ENCODE measurements at places on chromosomes 11 and 22.

GRCh38 chr11:65491614-65492386 lies 7.0 kb upstream of the MALAT1 start:
- peak; percentile 64 for DNase-seq

DNA sequence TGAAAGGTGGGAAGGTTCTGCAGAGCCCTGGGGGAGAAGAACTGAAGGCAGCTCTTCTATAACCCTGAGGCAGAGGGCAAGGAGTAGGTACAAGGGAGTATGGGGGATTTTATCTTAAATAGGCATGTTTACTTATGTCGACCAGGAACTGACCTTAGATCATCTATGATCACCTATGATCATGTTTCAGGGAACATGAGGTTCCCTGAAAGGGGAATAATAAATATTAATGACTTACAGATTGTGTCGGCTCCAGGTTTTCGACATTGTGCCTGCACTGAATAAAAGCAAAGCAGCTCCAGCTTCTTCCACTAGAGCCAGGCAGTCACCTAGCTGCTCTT lies 9.9 kb downstream of the GSTP1 start:
- no peak for DNase-seq

DNA sequence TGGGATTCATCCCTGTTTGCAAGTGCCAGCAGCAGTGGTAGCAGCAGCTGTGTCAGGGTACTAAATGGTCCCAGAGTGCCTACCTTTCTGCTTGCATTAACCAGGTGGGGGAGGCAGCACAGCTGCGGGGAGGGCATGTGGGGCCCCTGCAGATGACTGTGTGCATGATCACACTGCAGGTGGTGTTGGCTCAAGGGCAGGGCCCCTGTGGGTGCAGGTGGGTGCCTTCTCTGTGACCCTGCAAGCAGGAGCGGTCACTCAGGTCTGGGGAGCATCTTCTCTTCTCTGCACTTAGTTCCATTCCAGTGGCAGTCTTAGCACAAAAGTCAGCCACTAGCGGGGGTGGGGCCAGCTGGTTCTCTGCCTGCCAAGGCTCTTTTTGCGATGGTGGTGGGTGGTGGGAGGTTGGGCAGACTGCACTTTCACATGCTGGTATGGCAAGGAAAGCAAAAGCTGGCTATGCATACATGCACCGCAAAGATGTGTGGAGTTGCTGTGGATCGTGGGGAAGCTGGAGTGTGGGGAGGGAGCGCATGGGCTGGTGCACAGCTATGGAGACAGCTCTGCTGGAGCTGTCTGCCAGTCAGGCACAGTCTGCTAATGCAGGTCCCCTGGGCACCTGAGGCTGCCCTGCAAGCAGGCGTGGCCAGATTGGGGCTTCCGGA lies 157.1 kb downstream of the DYNC2H1 start:
- no peak for DNase-seq

DNA sequence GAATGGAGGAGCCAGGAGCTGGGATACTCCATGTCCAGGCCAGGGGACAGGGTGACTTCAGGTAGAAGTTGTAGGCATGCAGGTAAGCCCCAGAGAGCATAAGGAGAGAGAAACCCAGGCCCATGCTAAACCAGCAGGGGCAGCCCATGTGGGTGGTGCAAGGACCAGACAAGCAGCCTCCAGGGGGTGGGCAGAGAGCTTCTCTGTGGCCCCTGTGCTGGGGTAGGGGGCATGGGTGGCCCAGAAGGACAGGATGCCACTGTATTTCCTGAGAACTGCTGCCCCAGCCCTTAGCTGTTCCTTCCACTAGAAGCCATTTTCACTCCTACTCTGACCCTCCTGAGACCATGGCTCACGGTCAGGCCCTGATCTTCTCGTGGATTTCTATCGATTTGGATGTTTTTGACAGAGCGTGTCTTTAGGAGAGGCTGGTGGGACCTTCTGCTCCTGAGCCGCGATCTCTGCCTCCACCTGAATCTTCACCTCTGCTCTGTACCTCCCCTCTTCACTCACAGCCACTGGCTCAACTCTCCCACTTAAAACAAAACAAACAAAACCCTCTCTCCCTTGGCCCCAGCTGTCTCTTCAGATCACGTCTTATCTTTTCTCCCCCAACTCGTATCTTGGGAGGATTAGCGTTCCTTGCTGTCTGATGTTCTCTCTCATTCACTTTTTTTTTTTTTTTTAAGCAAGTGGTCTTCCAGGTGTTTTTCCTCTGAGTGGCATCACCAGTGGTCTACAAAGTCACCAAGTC lies 112.2 kb downstream of the NECTIN1 start:
- DNase-seq, result no peak

GRCh38 chr11:12524865-12525264 lies 147.5 kb downstream of the PARVA start:
- DNase-seq, result no peak

GRCh38 chr22:32338757-32339156 lies 18.9 kb upstream of the RFPL3 start:
- no peak for DNase-seq

DNA sequence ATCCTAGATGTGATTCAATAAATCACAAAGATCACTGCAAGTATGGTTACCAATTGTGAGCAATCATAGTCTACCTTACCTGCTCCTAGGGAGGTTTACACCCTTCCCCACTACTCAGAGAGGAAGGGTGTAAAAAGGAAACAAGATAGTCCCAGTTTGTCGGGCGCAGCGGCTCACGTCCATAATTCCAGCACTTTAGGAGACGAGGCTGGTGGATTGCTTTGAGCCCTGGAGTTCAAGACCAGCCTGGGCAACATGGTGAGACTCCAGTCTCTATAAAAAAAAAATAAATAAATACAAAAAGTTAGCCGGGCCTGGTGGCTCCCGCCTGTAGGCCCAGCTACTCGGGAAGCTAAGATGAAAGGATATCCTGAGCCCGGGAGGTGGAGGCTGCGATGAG lies 962 bp upstream of the AMBRA1 start:
- DNase-seq, result no peak

All from amygdala (tissue), 56 donors.